ENCODE measurements at places on chromosomes 3 and 15.

DNA sequence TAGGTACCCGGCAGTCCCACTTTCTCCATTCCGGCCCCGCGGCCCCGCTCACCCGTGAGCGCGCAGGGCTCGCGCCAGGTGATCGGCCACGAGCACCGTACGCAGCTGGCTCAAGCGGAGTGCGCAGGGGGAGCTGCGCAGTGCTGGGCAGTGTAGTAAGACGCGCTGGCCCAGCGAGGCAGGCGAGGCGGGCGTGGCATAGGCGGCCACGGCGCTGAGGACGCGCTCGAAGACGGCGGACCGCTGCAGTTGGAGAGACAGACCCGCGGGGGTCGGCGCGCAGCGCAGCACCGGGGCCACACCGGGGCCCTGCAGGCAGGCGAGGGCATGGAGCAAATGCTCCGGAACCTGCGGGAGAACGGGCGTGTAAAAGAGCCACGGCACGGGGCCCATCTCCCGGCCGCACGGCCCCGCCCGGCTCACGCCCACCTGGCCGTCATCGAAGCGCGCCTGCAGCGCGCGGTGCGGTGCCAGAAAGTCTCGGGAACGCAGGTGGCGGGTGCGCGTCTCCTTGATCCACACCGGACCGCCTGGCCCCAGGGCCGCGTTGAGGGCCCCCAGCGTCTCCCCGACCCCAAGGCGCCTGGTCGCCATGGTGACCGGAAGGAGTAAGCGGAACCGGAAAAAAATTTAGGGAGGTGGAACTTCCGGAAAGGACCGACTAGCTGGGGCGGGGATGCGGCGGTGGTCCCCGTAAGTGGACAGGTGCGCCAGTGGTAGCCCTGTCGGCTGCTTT lies at the start of gene DALRD3:
Gene DALRD3 (minus strand): TSS at position 610 of the 736 bp plus-strand sequence. CDS start 16 bp downstream, at position 594.
- no peaks in the 10 kb centered on the region for H3K27me3 ChIP-seq
- peak within 1 kb of the TSS; percentile 95 for H3K27ac ChIP-seq
- peaks cover 40% of the 10 kb centered on the region for H3K4me1 ChIP-seq
- peaks cover 27% of the 10 kb centered on the region for H3K36me3 ChIP-seq
- peak within 1 kb of the TSS; percentile 87 for H3K4me3 ChIP-seq

DNA sequence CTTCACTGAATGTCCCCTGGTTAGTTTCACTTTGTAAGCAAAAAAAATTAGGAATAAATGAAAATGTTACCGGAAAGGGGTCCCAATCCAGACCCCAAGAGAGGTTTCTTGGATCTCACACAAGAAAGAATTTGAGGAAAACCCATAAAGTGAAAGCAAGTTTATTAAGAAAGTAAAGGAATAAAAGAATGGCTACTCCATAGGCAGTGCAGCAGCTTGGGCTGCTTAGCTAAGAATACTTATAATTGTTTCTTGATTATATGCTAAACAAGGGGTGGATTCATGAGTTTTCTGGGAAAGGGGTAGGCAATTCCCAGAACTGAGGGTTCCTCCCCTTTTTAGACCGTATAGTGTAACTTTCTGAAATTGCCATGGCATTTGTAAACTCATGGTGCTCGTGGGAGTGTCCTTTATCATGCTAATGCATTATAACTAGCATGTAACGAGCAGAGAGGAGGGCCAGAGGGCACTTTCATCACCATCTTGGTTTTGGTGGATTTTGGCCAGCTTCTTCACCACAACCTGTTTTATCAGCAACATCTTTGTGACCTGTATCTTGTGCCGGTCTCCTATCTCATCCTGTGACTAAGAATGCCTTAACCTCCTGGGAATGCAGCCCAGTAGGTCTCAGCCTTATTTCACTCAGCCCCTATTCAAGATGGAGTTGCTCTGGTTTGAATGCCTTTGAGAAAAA lies 41.0 kb upstream of the CMSS1 start:
- no peak for DNase-seq
- H3K4me1 ChIP-seq = no peaks in the 10 kb centered on the region
- H3K36me3 ChIP-seq = no peaks in the 10 kb centered on the region

GRCh38 chr3:43418601-43419272 lies 132.4 kb downstream of the SNRK start:
- H3K27ac ChIP-seq = no peak overlapping the region
- DNase-seq = no peak
- H3K4me1 ChIP-seq = no peaks in the 10 kb centered on the region
- no peaks in the 10 kb centered on the region for H3K36me3 ChIP-seq
- H3K27me3 ChIP-seq = no peaks in the 10 kb centered on the region
- no peak overlapping the region for H3K4me3 ChIP-seq

DNA sequence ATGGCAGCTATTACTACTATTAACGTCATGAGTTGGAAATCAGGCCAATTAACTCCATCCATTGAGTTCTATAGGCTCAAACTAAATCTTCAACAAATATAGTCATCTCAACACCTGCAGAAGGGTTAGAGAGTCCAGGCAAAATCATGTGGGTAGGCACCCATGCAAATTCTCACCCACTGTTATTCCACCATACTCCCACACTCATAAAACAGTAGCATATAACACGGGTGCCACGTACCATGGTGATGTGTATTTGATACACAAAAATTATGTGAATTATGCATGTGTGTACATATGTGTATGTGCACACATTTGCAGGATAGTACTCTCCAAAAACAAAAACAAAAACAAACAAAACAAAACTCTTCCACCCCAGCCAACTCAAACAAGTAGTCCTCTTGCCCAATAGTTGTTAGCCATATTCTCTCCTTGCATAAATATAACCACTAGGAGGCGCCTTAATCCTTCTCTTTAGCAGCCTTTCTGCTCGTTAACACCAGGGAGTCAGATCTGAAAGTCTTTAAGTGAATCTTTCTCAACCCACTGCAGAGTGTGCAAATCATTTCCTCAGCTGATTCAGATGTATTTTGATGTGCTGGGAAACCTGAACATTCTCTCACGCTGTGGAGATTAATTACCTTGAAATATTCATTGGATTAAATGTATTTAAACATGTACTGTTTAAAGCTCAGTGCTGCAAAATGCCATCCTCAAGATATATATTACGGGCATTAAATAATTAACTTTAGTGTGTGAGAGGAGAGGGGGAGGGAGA lies 38.0 kb upstream of the COPB2 start:
- H3K27me3 ChIP-seq = no peaks in the 10 kb centered on the region
- H3K4me3 ChIP-seq = no peak overlapping the region
- H3K27ac ChIP-seq = no peak overlapping the region
- H3K4me1 ChIP-seq = no peaks in the 10 kb centered on the region
- peak; percentile 46 for DNase-seq

DNA sequence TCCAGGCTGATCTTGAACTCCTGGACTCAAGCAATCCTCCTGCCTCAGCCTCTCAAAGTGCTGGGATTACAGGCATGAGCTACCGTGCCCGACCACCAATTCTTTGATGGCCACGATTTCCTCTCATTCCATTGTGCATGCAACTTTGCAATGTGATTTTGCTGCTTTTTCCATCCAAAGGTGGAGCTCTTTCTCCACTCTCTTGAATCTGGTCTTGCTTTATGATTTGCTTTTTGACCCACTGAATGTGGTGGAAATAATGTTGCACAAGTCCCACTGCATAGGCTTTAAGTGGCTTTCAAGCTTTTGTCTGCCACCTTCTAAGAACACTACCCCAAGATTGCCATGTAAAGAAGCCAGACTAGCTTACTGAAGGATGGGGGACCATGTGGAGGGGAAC lies 10.6 kb downstream of the RPS27L start:
- no peak for DNase-seq
- H3K4me1 ChIP-seq = peaks cover 3% of the 10 kb centered on the region
- no peak overlapping the region for H3K4me3 ChIP-seq
- H3K27me3 ChIP-seq = no peaks in the 10 kb centered on the region

GRCh38 chr3:15011174-15011573 lies 53.9 kb downstream of the MRPS25 start:
- H3K27ac ChIP-seq = no peak overlapping the region
- no peak overlapping the region for H3K4me3 ChIP-seq
- H3K36me3 ChIP-seq = peaks cover 47% of the 10 kb centered on the region
- H3K27me3 ChIP-seq = no peaks in the 10 kb centered on the region

GRCh38 chr15:66865622-66866611 lies 163.9 kb downstream of the SMAD6 start:
- peaks cover 13% of the 10 kb centered on the region for H3K4me1 ChIP-seq
- no peak for DNase-seq
- peaks cover 22% of the 10 kb centered on the region for H3K27me3 ChIP-seq
- H3K36me3 ChIP-seq = no peaks in the 10 kb centered on the region
- no peak overlapping the region for H3K4me3 ChIP-seq

- no peak overlapping the region for H3K4me3 ChIP-seq
- no peaks in the 10 kb centered on the region for H3K27me3 ChIP-seq
- DNase-seq = no peak
- no peak overlapping the region for H3K27ac ChIP-seq
Observed at GRCh38 chr3:63168179-63168578, 109.9 kb upstream of the SYNPR start.

- no peak overlapping the region for H3K27ac ChIP-seq
- H3K27me3 ChIP-seq = peaks cover 1% of the 10 kb centered on the region
- DNase-seq = no peak
- no peak overlapping the region for H3K4me3 ChIP-seq
Observed at GRCh38 chr3:9147215-9147895, 102.1 kb downstream of the SRGAP3 start.

DNA sequence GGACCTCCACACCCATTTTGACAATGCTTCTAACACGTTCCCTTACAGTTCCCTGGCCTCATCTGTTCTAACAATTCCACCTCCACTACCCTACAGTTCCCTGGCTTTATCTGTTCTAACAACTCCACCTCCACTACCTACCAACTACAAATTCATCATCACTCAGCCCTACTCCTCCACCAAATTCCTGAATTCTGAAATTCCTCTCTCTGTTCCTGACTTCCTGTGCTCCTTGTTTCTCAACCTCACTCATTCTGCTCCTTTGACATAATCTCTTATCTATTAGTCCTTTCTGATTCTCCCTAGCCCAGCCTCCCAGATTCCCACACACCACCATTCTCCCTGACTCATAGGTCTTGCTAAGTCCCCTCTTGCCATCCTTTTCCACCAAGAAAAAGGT lies 22.5 kb downstream of the UPK1B start:
- DNase-seq = no peak
- H3K36me3 ChIP-seq = no peaks in the 10 kb centered on the region
- H3K27ac ChIP-seq = no peak overlapping the region

- no peak overlapping the region for H3K4me3 ChIP-seq
- H3K36me3 ChIP-seq = no peaks in the 10 kb centered on the region
- peaks cover 60% of the 10 kb centered on the region for H3K27me3 ChIP-seq
- no peak overlapping the region for H3K27ac ChIP-seq
- H3K4me1 ChIP-seq = peaks cover 34% of the 10 kb centered on the region
Observed at GRCh38 chr3:194689493-194689944, 3.8 kb downstream of the FAM43A start.

Data from activated CD4-positive, alpha-beta T cell treated with anti-CD3 and anti-CD28 coated beads, Interleukin-2, amount 10 ng/mL, durations not matched to agents 7 days and 5 days (primary cell).